ENCODE measurements at places on chromosomes 11 and 22. TPM values are rescaled to one million over a fixed set of nuclear protein-coding genes. Genes with fewer than 3 reads are reported as not detected.

DNA sequence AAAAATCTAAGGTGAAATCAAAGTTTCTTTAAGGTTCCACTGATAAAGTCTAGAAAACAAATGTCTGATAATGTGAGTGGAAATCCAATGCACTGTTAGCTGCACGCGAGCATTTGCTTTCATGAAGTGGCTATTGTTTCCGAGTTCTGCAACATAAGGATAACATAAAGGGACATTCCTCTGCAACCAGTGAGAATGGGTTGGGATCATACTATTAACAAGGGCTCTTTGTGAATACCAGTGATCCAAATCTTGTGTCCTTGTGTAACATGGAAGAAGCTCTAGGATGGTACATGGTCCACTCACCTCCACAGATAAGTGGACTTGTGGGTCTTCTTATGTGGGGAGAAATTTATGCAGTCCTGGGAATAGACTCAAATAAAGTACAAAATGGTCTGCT, 24.6 kb downstream of the APIP start:
- no peak for DNase-seq

DNA sequence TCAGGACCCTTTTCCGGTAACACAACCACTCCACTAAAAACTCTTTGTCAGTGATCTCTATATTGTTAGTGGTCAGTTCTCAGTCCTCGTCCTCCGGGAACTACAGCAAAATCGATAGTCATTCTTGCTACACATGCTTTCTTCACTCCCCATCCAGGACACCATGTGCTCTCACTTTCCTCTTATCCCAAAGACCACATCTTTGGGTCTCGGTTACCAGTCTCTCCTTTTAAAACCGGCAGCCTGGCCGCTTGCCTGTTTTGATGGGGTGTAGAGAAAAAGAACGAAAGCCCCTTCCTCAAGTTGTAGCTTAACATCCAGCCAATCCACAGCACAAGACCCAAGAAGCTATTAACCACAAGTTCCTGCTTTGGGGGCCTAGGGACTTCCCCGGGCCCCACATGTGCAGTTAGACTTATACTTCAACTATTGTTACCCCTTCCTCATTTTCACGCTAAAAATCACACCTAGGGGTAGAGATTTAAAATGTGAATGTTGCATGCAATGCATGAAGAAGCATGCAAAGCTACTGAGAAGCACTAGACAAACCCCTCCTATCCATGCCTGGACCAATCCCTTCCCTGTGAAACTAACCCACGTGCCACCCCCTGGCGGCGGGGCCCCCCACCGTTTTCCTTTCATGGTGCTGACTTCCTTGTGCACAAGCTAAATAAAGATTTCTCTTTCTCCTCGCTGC, 1.5 kb upstream of the TOLLIP start:
- no peak for DNase-seq

- DNase-seq: no peak
These were observed 89.0 kb upstream of the OR4B1 start for GRCh38 chr11:48127521-48128183.

- DNase-seq: no peak
These were observed 23.2 kb downstream of the IFITM10 start for GRCh38 chr11:1727096-1727690.

- no peak for DNase-seq
These were observed 30.4 kb upstream of the CREB3L1 start for GRCh38 chr11:46247090-46247489.

- DNase-seq: no peak
These were observed 247.6 kb upstream of the TBCEL start for GRCh38 chr11:120775986-120776951.

GRCh38 chr11:19617696-19618523, 94.7 kb upstream of the NAV2 start:
- no peak for DNase-seq

DNA sequence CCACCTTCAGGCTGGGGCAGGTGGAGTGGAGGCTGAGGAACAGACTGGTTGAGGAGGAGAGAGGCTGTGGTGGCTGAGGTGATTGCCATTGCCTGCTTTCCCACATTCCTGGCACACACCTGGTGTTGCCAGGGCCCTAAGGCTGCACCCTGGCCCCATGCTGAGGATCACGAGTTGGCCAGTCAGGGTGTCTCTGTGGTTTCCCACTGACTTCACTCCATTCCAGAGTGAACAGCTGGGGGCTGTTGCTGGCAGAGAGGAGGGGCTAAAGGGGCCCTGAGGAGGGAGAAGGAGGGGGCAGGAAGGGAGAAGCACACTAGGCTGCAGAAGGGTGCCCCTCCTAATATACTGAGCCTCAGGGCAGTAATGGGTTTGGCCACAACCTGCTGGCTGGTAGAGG, 1.8 kb downstream of the TMEM86A start:
- DNase-seq: no peak

- DNase-seq: no peak
These were observed 1462.3 kb downstream of the BRD1 start for GRCh38 chr22:48365386-48365785.

GRCh38 chr11:57491371-57492061, 24.0 kb downstream of the SLC43A1 start:
- no peak for DNase-seq

GRCh38 chr22:23501708-23502107, 78.4 kb downstream of the IGLL1 start:
- DNase-seq: no peak

DNA sequence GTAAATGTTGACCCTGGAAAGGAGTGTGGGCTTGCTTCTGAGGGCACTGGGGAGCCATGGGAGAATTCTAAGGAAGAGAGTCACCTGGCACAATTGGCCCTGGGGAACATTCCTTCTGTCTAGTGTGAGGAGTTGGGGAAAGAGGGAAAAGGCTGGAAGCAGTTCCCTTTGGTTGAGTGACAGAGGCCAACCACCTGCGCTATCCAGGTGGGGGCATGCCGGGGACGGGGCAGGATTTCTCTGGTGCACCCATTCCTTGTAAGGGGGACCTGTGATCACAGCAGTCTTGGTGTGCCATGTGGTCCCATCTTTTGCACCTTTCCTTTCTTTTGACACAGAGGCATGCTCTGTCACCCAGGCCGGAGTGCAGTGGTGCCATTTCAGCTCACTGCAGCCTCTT, 92.1 kb upstream of the GRK3 start:
- no peak for DNase-seq

DNA sequence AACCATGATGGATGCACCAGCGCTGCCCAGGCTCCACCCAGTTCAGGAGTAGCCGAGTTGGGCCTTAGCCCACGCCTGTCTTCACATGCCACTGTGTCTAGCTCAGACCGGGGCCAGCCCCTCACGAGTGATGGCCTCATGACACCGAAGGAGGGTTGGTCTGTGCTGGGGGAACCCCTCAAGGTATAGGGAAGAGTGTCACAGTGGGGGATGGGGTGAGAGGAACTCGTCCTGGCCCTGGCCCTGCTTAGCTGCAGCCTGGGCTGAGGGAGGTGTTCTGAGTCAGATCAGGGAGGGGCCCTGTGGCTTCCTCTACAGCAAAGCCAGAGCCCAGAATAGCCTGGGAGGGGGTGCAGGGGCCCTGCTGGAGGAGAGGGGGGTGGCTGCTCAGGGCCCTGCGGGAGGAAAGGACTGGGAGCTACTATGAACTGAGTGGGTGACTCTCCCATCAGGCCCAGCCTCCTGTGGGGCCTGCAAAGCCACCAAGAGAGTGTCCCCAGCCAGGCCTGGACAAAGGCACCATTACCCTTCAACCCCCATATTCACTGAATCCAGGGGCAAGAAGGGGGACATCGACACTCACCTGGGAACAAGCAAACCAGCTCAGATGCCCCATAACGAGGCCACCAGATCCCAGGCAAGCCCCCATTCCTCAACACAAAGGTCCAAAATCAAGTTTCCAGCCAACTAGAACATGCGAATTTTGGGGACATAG, 41.2 kb downstream of the IGLL5 start:
- DNase-seq: peak; percentile 53

GRCh38 chr11:130485983-130486382, 37.5 kb downstream of the ADAMTS15 start:
- no peak for DNase-seq

- DNase-seq: peak; percentile 88
These were observed 56.0 kb upstream of the BID start for GRCh38 chr22:17830043-17830961.

- peak; percentile 9 for DNase-seq
These were observed 1.9 kb downstream of the CEP57 start for GRCh38 chr11:95792200-95792599.

DNA sequence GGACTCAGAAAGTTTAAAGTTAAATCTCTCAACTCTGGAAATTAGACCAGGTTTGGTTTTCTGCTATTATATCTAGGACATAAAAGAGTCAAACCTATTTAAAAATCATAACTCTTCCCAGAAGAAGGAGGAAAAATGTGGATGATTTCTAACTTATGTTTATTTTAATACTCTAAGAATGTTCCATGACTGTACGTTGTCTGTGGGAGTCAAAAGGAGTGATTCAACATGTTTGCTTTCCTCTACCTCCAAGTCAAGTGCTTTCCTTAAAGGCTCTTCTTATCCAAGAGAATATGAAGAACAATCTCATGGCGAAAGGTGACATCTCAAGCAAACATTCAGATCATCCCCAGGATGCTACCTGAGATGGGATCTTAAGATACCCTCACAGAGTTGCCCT, 21.6 kb downstream of the OR51E1 start:
- DNase-seq: no peak

DNA sequence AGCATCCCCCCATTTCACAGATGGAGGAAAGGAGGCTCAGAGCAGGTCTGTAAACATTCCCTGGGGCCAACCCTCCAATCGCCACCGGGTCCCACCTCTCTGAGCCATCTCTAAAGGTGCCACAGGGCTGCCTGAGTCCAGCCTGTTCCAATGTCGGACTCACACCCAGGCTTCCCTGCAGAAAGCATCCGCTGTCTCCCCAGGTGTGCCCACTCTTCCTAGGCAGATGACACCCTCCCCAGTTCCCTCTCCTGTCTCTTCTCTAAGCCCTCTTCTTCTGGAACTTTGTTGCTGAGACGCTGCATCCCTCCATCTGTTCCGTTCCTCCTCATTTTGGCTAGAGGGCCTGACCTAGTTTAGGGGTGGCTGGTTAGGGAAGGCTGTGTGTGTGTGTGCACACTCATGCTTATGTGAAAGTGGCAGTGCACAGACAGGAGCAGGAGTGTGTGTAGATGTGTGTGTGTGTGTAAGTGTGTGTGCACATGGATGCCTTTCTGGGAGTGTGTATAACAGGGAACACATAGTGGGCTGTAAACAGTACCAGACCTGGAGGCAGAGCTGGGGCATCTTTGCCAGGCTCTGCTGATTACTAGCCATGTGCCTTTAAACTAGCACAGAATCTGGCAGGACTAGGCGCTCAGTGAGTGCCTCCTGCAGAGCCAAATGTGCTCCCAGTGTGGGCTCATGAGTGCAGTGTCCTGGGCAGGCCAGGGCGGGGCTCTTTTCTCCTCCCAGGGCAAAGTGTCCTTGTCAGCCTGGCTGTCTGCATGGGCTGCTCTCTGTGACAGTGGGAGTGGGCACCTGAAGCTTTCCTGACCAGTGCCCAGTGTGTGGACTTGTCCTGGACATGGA, 77.3 kb upstream of the NECTIN1 start:
- DNase-seq: peak; percentile 43

GRCh38 chr11:48050304-48050703, 69.9 kb downstream of the PTPRJ start:
- no peak for DNase-seq

- DNase-seq: peak; percentile 5
These were observed 50.7 kb downstream of the MYEOV start for GRCh38 chr11:69344570-69345145.

GRCh38 chr11:112810951-112811350, 150.3 kb upstream of the NCAM1 start:
- no peak for DNase-seq

DNA sequence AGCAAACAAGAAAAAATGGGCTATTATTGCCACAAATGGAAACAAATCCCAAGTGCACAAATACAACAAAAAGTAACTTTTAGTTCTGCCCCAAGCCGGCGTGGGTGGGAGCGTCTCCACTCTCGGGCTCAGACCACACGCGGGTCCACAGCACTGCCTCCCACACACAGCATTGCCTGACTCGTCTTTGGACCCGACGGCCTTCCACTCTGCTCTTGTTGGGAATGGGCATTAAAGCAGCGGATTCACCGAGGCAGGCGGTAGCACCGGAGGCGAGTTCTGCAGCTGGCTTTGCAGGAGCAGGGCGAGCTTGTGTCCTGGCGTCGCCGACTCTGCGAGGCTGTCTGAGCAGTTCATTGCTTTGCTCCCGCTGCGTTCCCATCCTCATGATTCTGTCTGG, 23.0 kb downstream of the NADSYN1 start:
- DNase-seq: no peak

GRCh38 chr22:25134451-25134850, 65.2 kb upstream of the CRYBB3 start:
- peak; percentile 50 for DNase-seq

DNA sequence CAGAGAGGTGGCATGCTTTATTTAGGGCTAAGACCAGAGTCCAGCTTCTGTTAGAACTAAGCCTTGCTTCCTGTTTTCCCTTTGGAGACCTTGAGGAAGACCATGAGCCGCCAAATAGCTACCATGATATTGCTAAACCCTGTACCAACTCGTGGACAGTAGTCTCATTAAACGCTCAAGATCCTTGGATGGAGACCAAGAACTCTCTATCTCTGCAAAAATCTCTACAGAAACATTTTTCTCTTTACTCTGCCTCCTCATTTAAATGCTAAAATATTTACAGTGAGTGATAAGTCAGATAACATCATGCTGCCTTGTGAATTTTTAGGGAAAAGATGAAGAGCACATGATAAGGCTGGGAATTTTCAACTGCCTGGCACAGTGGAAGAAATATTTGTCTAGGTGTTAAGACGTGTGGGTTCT, 197.8 kb downstream of the MAML2 start:
- no peak for DNase-seq

DNA sequence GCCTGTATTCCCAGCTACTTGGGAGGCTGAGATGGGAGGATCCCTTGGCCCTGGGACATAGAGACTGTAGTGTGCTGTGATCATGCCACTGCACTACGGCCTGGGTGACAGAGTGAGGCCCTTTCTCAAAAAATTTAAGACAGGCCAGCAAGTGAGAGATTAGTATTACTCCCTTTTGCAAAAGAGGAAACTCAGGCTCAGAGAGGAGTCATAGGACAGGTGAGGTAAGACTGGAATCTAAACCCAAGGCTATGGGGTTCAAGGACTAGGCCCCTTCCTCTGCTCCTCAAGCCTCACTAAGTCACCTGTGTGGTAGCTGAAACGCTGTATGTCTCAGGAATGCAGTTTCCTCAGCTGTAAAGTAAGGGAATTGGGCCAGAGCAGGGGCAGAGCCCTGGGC, 1.6 kb upstream of the P2RY2 start:
- DNase-seq: no peak

CD248 gene
- 13.7 TPM for total RNA-seq

VPREB3 gene
- 1.1 TPM for total RNA-seq

KRTAP5-9 gene
- total RNA-seq: 0.61 TPM

OR52E8 gene
- total RNA-seq: not detected

MIOX gene
- not detected for total RNA-seq

SYTL2 gene
- 306 TPM for total RNA-seq

GSTT2 gene
- total RNA-seq: not detected

BDNF gene
- 0.15 TPM for total RNA-seq

CALCA gene
- total RNA-seq: not detected

OSBPL5 gene
- total RNA-seq: 48.7 TPM

PKP3 gene
- 168 TPM for total RNA-seq

BRSK2 gene
- 0.53 TPM for total RNA-seq

All from left colon (tissue), 2 donors.